ENCODE measurements at places on chromosomes 5 and 9.

DNA sequence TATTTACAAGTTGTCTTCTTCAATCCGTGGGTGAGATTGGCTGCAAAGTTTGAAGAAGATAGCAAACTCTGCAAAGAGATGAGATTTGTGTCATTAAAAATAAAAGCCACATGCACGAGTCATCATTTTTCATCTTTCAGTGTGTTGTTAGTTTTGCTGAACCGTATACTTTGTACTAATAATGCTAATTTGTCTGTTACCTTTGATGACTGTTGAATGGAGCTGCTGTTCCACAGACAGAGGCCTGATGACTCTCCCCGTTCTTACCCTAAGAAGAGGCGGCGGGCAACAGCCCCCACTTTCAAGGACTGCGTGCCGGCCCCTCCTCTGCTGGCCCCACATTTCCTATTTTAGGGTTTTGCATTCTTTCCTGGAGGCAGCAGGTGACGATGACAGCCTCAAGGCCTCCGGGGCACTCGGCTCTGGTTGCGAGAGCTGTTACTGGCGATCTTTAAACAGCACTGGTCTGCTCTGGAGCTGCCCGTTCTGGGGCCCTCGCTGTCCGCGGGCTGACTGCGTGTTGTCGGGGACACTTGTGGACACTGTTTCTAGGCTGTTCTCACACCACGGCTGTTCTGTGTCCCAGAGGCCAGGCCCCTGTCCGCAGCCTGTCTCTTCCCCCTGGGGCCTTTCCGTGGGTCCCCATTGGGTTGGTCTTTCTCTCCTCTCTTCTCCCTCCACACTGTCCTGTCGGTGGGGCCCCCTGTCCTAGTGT is 35.1 kb downstream of the NDUFS6 start:
- no peak for DNase-seq

DNA sequence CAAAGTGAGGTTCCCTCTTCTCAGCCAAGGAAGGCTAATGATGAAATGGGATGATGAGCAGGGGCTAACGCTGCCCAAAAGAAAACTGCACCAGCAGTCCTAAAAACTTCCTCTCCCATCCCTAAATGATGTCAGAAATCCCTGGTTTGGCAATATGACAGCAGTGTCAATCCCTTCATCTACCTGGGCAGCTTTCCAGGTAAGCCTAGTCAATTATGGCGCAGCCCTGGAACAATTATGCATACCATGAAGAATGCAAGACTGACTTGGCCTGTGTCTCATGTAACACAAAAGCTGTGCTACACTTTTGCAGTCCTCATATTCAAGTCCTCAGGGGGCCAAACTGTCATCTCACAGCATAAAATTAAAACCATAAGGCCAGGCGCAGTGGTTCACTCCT is 7.0 kb downstream of the DMGDH start:
- DNase-seq = no peak

DNA sequence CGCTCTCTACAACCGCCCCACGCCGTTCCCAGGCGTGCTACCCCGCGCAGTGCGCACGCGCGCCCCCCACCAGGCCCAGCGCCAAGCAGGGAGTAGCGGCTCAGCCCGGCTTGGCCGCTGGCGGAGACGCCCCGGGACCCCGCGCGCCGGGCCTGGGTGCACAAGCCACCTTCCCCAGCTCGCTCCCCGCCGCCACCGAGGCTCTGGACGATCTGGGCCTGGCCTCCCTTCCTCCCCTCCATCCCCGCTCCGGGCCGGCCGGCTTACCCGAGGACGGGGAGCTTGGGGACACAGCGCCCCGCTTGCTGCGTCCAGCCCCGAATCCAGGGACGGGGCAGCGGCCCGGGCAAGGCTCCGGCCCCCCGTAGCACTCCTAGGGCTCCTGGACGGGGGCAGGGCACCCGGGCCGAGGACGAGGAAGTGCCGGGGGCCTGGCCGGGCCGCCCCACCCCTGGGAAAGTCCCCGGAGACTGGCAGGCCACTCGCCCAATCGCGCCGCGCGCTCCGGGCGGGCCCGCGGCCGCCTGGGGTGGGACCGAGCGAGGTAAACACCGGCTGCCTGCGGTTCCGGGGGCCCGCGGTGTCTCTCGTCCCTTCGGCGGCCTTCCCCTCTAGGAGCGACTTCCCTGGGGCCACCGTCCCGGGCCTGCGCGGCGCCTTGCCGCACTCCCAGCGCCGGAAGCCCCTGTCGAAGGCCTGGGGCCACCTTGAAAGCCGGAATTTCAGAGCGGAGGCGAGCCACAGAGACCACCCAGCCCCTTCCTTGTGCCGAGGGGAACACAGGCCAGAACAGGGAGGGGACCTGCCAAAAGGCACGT is at the start of gene TNIP1:
Gene TNIP1 (minus strand): TSS at position 422 of the 818 bp plus-strand sequence. CDS start 15,939 bp downstream, outside the sequence.
- DNase-seq = peak; percentile 90

- DNase-seq = no peak
Measured at GRCh38 chr5:158979749-158980521, 119.8 kb downstream of the EBF1 start.

- DNase-seq = peak; percentile 26
Measured at GRCh38 chr5:73792687-73793320, 166.8 kb downstream of the ARHGEF28 start.

DNA sequence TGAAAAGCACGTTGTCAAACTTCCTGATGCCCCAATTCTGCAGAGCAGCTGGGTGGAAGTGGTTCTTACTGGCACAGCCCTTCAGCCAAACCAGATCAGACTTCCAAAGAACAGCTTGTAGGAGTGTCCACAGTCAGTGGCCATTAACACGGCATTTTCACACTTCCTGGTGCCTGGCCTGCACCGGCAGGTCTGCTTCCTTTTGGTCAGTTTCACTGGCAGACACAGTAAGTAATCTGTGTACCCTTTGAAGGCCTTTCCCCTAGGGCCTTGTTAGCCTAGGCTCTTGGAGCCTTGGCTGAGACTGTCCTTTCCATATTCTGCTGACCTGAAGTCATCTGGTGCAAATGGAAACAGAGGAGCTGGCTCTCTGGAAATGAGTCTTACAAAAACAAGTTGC is 297.5 kb upstream of the TNC start:
- no peak for DNase-seq

GRCh38 chr9:130443840-130444492 is 795 bp upstream of the ASS1 start:
- DNase-seq = no peak

DNA sequence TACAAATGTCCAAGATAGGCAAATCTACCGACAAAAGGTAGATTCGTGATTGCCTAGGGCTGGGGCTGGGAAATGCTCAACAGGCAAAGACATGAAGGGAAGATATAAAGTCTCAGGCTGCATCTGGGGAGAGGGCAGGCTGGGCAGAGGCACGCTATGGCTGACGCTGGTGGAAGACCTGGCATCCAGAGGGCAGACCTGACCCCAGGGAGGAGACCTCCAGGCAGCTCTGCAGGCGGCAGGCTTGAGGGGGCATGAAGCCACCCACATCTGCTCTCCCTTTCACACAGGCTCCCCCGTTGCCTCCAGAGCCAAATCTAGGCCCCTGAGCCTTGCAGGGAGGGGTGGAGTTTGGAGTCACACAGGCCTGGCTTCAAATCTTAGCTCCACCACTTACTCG is 145.5 kb downstream of the PAX5 start:
- no peak for DNase-seq

- no peak for DNase-seq
Measured at GRCh38 chr5:96431376-96432187, 1.5 kb downstream of the PCSK1 start.

- no peak for DNase-seq
Measured at GRCh38 chr5:94690778-94691177, 72.3 kb downstream of the SLF1 start.

- no peak for DNase-seq
Measured at GRCh38 chr5:34626036-34626435, 30.1 kb upstream of the RAI14 start.

DNA sequence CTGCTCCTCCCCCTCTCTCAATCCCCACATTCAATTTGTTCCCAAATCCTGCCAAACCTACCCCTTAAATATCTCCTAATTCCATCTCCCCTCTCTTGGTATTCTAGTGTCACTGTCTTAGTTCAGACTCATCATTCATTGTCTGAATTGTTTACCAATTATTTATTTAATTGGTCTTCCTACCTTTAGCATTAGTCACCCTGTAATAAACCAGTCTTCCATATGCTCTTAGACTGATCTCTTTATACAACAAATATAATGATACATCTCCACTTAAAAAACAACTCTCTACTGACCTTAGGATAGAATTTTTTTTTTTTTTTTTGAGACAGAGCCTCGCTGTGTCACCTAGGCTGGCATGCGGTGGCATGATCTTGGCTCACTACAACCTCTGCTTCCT is 51.4 kb downstream of the RFK start:
- DNase-seq = no peak

- DNase-seq = no peak
Measured at GRCh38 chr9:89311346-89312221, 589 bp downstream of the CKS2 start.

DNA sequence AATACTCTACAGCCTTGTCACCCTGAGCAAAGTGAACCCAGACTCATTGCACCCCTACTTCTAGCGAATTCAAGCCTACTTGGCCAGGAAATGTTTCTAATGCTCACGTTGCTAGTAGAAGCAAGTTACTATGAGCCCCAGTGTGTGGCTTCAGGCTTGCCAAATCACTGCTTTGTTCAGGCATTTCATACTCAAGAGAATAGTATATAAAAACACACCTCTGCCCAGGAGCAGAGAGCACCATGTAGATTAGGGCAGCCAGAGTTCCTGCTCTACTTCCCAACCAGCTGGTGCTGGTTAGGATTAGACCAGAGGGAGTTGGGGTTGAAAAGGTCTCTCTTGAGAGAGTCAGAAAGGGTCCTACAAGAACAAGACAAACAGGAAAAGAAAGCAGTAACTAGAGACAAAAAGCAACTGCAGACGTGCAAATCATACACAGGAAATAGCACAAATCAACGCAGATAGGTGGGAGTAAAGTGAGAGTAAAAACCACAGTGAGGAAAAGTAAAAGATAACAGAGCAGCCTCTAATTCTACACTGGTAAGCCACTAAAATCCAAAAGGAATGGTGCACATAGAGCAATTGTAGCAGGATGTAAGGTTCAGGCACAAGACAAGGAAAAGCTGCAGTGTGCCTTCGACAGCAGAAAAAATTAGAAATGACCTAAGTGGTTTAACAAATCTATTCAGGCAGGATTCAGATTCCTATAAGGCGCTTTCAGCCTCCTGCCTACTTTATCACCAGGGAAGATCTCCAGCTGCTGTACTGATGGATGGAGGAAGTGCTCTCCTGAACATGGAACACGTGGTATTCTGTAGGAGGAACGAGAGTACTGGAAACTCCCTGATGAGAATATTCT is 49.6 kb upstream of the KIF2A start:
- no peak for DNase-seq

GRCh38 chr9:114055061-114055460 is 23.0 kb downstream of the AMBP start:
- DNase-seq = no peak

DNA sequence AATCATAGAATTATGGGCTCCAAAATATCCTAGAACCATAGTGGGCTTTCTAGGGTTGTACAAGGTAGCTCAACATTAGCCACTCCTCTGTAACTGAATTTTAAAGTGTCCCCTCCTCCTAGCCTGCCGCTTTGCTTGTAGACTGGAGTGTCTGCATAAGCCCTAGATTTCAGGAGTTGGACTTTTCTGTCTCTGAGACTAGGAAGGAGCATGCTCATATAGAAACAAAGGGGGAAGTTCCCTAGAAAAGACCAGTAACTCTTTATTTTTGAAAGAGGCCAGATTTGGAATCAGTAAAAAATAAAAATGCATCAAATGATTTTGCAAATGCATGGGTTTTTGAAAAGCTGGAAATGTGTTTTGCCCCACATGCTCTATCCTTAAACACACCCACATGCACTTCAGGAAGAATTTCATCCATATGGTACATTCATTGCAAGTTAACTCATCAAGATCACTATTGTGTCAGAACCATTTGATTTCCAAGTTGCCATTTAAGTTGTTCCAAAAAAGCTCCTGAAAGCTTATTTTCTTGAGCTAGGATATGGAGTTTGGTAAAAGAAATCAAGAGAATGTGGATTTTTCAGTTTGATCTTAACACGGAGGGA is 121.0 kb upstream of the NR3C1 start:
- no peak for DNase-seq

DNA sequence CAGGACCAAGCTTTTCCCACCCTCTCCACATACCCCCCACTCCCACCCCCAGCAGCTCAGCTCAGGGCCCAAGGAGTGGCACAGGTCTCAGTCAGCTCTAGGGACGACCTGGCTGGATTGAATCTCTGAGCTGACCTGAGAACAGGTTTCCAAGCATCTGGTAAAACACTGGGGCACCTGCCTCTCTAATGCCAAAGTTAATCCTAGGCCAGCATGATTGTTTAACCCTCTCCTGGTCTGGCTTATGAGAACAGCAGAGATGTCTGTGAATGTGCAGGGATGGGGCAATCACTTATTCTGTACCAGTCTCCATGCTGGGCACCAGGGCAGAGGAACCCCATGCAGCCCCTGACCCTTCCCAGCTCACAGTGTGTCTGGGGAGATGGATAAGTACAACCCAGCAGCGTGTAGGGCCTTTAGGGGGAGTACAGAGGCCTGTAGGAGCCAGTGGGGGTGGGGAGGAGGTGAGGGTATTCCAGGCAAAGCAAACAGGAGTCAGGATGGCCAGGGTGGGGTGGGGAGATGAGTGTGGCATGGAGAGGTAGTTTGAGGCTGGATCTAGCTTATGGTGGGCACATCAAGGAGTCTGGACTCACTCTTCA is 678 bp upstream of the KIF12 start:
- no peak for DNase-seq

DNA sequence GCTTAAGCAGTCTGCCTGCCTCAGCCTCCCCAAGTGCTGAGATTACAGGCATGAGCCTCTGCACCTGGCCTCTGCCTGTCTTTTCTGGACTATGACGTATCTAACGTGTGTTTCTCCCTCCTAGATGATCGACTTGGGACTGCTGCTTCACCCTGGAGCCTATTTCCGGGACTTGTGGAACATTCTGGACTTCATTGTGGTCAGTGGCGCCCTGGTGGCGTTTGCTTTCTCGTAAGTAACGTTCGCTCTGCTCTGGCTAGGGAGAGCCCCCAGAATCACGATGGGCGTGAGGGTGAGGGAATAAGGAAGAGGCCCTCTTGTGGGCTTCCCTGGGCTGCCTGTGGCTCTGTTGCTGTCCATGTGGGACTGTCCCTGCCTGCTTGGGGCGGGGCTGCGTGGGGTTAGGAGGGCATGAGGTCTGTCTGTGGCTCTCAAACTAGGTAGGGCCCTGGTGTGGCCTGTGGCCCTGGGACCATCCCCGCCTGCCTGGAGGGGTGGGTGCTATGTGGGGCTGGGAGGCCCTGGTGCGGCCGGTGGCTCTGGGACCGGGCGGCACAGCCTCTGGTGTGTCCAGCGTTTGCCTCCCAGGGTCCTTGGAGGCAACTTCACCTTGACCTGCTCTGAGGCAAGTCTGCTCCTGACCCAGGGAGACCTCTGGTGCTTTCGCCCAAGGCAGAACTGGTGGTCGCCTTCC is 171.7 kb downstream of the CACNA1B start:
- DNase-seq = no peak

DNA sequence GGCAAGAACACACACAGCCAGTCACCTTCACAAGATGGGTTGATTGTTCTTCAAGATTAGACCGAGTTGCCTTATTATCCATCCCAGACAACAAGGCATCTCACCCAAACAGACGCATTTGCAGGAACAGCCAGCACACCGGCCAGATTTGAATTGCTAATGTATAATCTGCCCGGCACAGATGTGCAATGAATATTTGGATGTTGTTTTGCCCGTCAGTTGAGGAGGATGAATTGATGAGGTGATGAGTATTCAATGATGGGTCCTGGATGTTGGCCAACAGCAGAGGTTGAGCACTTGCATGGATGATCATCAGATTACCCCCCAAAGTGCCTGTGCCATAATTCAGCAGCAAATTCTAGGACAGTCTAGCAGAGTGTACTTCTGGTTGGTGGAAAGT is 20.1 kb downstream of the ALG2 start:
- no peak for DNase-seq

GRCh38 chr5:94745786-94746730 is 127.6 kb downstream of the SLF1 start:
- no peak for DNase-seq
